ENCODE measurements at places on chromosomes 2 and 18. TPM values are rescaled to one million over a fixed set of nuclear protein-coding genes. Genes with fewer than 3 reads are reported as not detected.

Gene ITGB6
- 0.29 TPM for total RNA-seq

Gene RAMP1
- 32.4 TPM for total RNA-seq

Gene PKDCC
- 4.8 TPM for total RNA-seq

Gene CDH7
- not detected for total RNA-seq

Gene GATA6
- total RNA-seq, result 4.3 TPM

Gene GKN2
- total RNA-seq, result 0.24 TPM

DNA sequence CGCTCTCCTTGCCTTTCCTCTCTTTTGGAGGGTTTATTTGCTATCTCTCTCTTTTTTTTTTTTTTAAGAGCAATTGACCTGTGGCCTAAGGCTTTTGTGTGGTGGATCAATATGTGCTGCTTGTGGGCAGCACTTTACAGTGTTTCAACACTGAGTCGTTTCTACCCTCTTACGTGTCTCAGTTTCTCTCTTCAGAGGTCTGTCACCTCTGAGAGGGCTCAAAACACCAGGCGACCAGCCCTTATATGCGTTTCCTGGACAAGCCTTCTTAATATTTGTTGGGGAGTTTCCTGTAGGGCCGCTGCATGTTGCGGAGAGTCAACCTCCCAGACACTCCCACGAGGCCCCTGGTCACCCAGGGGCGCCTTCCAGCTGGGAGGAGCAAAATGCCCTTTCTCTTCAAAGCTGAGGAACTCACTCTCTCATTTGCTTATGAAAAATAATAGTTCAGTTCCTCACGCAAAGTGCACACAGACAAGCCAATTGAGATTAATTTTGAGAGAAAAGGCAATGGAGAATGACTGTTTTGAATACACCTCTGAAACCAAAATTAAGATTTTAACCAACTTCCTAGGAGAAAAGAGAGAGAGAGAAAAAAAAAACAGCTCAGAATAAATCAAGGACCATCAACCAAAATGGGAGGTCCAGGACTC, 96.3 kb upstream of the B3GNT2 start:
- DNase-seq, result no peak

- no peak for DNase-seq
These were observed 91.2 kb downstream of the INSIG2 start for GRCh38 chr2:118179445-118179844.

DNA sequence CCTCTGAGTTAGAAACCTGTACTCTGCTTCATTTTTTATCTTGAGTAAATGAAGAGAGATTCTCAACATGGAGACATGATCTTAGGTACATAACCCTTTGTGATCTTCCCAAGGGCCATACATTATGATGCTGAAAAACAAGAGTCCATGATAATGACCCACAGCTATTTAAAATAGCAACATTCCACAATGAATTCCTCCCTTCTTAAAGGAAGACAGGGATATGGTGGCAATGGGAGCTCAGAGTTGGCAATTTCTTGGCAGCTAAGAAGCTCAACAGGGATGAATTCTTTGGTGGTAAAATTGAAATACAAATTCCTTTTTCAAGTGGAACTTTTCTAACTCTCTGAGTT, 638.5 kb downstream of the CNTNAP5 start:
- DNase-seq, result no peak

GRCh38 chr18:79911344-79912270, 39.8 kb downstream of the SLC66A2 start:
- DNase-seq, result no peak

GRCh38 chr2:241613017-241613780, 23.8 kb downstream of the THAP4 start:
- DNase-seq, result no peak

DNA sequence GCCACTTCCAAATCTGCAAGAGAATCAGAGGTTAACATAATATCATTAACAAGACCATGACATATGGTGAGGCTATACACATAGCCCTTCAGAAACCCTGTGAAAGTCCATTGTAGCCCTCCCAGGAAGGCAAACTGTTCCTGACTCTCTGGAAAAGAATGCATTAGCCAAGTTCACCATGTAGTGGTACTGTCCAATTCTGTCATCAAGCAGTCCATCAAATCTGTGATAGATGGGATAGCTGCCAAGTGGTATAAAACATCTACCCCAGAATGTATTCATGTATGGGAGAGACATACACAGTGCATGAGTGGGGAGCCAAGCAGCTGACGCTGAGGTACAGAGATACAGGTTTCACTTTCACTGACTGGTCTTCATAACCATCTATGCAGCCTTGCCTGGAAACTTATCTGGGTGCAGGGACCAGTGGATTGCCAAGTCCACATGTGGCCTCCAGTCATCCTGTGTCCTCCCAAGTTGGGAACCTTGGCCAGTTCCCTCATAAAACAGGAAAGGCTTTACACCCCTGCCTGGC, 281.1 kb downstream of the MBD2 start:
- DNase-seq, result no peak

DNA sequence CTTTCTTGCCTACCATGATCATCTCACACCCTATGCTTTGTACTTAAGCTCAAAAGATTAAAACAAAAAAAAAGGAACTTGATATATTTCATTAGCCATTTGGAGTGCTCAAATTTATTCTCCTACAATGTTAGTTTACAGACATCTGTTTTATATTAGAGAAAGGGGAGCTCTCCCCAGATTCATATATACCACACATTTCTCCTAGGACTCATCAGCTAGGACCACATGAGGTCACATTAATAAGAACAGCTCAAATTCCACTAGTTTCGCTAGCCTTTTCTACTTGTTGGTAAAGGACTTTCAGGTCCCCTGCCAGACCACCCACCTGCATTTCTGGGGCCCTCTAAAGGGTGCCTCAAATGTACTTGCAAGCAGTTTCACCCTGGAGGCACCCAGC, 151.2 kb upstream of the MMADHC start:
- DNase-seq, result no peak

- DNase-seq, result no peak
These were observed 27.0 kb downstream of the SKA1 start for GRCh38 chr18:50401888-50402287.

GRCh38 chr2:186853951-186854350, 5.0 kb upstream of the ZSWIM2 start:
- DNase-seq, result no peak

DNA sequence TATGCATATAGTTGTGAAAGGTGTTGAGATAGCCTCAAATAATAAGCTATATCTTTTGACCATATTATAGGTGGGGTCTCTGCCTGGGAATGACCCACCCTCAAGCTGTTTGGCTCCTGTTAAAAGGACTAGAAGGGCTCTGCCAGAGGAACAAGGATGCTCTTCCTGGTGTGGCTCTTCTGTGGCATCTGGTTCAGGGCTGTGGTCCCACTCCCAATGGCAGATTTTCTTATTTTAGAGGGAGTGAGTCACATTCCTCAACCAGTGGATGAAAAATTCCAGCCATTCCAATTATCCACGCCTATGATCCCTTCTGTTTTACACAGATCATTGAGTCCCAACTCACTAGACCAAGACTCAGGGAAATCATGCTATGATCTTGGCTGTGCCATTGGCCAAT, 119.9 kb downstream of the PARD3B start:
- peak; percentile 88 for DNase-seq

Measured in A172 (cell line).